Lower leg skin (tissue), 4 donors: ENCODE measurements at places on chromosomes 12 and 14. TPM values are rescaled to one million over a fixed set of nuclear protein-coding genes. Genes with fewer than 3 reads are reported as not detected.

DNA sequence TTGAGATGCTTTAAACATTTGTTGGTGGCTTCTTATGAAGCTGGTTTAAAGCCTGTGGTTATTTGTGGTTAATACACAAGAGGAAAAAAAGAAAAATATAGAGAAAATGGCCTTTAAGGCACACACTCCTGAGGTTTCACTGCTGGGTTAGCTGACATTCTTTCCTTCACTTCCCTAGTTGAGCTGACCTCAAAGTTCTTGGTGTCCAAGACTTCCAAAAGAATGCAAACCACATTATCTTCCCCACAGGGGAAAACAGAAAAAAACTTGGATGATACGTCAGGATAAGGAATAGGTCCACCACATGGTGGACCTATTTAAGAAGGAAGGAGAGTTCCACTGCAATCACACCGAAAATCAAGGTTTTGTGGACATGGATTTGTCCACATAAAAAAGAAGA lies 94.3 kb downstream of the SLC25A21 start:
- no peak for DNase-seq

- DNase-seq: no peak
These were observed 146.6 kb upstream of the FSCB start for GRCh38 chr14:44653641-44654040.

DNA sequence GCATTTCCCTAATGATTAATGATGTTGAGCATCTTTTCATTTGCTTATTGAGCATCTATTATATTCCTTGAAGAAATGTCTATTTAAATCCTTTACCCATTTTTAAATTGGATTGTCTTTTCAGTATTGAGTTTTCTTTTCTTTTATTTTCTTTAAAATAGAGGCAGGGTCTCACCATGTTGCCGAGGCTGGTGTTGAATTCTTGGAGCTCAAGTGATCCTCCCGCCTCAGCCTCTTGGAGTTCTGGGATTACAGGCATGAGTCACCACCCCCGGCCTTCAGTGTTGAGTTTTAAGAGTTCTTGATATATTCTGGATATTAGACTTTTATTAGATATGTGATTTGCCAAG lies 73.3 kb upstream of the HECTD1 start:
- DNase-seq: no peak

Gene SLC39A5
- total RNA-seq: not detected

Gene GALNT6
- 1.3 TPM for total RNA-seq

DNA sequence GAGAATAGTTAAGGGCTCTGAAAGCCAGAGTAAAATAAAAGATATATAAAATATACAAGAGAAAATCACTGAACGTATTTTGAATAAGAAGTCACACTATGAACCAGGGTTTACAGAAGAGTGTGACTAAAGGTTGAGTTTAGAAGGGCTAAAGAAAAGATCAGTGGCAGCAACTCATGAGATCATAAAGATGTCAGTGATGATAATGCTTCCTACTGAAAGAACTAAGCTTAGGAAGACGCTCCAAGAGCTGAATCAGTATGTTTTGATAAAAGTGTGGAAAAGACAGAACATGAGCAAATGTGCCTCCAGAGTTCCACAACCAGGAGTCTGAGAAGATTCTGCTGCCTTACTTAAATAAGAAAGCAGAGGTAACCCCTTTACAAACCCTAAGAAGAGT lies 74.6 kb downstream of the KITLG start:
- DNase-seq: no peak

DNA sequence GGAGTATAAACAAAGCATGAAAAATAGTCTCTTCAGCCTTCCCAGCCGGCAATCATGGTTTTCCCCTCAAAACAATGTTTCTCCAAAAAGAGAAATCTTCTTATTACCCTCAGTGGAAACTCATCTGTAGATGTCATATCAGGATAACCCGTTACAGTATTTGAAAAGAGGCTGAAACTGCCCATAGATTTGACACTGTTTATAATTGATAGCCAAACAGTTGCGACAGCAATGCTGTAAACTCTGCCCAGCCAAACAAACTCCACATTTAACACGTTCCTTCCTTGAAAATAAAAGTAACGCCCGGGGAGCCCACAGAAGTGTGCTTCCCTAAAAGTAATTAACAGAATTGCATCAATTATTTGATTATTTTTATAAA lies 201.3 kb upstream of the FOXN3 start:
- no peak for DNase-seq

GRCh38 chr12:90938451-90938850 lies 16.5 kb downstream of the CCER1 start:
- no peak for DNase-seq

- no peak for DNase-seq
These were observed 1.1 kb downstream of the PHLDA1 start for GRCh38 chr12:76030341-76031080.

DNA sequence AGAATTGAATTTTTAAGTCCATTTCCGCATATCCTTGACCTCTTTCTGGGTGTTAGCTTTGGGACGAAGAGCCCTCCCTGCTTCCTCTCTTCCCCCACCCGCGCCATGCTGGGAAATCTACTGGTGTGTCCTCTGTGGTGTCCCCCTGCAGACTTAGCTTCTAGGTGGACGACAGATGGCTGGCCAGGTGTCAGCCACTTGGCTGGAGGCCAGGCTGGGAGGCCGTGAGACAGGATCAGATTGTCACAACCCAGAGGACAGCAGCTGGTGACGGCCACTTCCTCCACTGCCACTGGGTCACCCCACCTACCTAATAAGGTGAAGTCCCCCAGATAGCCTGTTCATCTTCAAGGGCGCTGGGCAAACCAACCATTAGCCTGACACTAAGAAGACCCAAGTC lies 13.3 kb upstream of the DTX1 start:
- DNase-seq: no peak

DNA sequence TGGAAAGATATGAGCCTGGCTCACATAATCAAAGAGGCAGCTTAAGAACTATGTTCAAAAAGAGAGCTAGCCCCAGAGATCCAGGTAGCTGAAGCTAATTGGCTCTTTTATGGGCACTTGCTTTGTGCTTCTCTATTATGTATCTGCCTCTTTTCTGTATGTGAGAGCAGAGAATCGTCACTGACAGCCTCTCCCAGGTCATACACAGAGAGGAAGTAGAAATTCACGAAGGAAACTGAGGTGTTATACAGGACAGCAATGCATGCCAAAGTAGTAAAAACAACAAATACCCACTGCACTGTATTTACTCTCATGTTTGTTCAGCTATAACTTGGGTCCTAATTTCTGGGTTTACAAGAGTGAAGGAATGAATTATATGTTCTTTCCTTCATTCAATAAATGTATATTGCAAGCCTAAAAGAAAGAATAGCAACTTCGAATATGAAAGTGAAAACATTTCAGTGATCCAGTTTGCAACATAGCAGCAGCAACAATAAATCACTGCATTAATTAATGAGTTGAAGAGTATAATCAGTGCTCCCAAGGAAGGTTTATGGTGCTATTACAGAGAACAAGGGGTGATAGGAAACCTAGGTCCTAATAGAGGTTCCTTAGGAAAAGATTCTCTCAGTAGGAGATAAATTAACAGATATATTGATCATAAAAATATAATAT lies 47.1 kb upstream of the ATXN7L3B start:
- no peak for DNase-seq

GRCh38 chr12:115190010-115190770 lies 506.2 kb upstream of the TBX3 start:
- DNase-seq: peak; percentile 38

DNA sequence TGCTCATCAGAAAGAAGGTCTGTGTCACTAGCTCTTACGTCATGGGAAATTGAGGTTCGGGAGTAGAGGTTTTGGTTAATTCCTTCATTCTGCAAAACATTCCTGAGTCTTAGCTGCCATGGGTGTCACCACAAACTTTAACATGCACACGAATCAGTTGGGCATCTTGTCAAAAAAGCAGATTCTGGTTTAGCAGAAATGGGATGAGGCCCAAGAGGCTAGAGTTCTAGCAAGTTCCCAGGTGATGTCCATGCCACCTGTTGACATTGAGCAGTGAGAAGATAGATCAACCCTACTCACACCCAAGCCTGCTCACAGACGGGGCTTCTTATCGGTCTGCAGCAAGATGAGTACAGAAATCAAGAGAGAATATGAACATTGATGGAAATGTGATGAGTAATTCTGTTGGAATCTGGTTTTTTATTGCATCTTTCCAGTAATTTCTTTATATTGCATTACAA lies 11.7 kb upstream of the RIN3 start:
- DNase-seq: no peak

- DNase-seq: no peak
These were observed 151.0 kb upstream of the ATP2B1 start for GRCh38 chr12:89859508-89860220.

DNA sequence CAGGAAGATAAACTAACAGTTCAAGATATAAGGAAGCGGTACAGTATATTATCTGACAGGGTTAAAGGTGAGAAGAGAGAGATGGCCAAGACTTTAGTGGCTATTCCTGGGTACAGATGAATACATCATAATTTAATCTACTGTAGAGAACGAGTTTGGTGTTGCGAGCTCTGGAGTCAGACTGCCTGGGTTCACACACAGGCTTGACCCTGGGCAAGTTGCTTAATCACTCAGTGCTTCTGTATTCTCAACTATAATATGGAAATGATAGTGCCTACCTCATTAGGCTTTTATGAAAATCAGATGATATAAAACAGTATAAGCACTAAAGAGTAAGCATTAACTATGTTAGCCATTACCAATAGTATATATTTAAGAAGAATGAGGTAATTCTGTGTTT lies 3.5 kb downstream of the PPM1H start:
- DNase-seq: no peak

- DNase-seq: no peak
These were observed 32.9 kb downstream of the ALKBH1 start for GRCh38 chr14:77674931-77675330.

DNA sequence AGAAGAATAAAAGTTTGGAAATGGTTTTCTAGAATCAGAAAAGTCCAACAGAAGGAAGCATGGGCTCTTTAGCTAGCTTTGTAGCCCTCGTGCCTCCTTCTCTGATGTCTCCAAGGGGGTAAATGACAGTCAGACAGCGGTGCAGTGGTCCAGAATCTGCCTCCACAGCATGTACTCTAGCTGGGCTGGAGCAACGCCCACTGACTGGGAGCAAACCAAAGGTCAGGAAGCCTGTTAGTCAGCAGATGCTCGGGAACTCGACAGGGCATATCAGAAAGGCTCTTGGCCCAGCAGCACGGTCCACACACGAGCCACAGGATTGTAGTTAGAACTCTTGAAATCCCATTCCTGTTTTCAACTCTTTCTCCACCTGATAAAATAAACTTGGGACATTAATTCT lies 164.3 kb downstream of the GRIN2B start:
- no peak for DNase-seq

Gene LHX5
- not detected for total RNA-seq

Gene TSHR
- total RNA-seq: not detected

DNA sequence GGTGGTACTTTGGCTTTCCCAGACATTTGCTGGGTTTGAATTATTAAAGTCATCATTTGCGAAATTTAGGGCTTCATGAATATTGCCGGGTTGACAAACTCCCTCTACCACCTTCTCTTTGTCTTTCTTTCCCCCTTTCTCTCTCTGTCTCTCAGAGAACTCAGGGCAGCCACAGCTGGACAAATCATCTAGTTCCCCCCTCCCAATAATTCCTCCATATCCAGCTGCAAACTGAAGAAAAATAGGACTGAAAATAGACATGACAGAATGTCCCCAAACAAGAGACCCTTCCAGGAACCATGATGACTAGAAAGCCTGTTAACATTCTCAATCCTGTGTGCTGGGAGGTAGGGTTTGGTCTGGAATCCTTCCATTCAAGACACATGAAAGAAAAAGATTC lies 67.1 kb upstream of the TBX5 start:
- no peak for DNase-seq

- no peak for DNase-seq
These were observed 653.5 kb downstream of the FSCB start for GRCh38 chr14:43853541-43853940.

DNA sequence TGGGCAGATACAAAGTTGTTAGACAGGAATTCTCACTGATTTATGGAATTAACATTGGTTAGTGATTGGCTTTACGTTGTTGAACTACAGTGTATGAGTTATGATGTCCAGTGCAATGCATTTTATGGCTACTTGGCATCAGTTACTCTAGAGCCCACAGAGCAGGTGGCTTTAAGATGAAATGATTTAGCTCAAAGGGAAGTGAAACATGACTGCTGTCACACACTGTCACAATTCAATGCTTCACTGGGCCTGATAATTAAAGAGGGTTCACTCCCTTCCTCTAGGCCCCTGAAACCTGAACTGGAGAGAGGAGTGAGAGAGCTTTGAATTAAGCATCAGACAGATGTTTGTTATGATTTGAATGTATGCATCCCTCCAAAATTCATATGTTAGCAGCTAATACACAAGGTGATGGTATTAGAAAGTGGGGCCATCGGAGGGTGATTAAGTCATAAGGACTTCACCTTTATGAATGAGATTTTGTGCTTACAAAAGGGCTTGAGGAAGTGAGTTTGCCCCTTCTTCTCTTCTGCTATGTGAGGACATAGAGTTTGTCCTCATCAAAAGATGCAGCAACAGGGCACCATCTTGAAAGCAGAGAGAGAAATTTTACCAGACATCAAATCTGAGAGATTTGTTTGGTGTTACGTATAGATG lies 175.8 kb upstream of the GRIN2B start:
- no peak for DNase-seq

- DNase-seq: no peak
These were observed 3.9 kb upstream of the KCNA5 start for GRCh38 chr12:5039815-5040214.

DNA sequence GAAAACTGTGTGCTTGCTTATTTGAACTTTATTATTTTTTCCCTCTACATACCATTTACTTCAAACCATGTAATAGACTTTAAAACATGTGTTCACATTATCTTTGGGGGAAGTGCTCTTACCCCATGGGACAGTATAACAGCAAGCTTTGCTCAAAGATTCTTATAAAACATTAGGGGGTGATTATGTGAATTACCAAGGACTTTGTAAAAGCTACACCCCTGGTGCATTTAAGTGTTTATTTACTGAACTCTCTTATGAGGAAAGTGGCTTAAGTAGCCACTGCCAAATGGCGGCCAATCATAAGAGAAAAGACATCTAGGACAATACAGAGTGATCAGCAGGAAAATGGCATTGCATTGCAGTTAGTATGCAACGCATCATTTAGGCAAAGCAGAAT lies 70.3 kb downstream of the CAPZA3 start:
- no peak for DNase-seq

- DNase-seq: no peak
These were observed 7.8 kb downstream of the GMFB start for GRCh38 chr14:54480830-54481562.

- no peak for DNase-seq
These were observed 1.9 kb downstream of the SGPP1 start for GRCh38 chr14:63725786-63726460.
